RPMI7951 (cell line): ENCODE measurements at places on chromosomes 3 and 15. TPM values are rescaled to one million over a fixed set of nuclear protein-coding genes. Genes with fewer than 3 reads are reported as not detected.

DNA sequence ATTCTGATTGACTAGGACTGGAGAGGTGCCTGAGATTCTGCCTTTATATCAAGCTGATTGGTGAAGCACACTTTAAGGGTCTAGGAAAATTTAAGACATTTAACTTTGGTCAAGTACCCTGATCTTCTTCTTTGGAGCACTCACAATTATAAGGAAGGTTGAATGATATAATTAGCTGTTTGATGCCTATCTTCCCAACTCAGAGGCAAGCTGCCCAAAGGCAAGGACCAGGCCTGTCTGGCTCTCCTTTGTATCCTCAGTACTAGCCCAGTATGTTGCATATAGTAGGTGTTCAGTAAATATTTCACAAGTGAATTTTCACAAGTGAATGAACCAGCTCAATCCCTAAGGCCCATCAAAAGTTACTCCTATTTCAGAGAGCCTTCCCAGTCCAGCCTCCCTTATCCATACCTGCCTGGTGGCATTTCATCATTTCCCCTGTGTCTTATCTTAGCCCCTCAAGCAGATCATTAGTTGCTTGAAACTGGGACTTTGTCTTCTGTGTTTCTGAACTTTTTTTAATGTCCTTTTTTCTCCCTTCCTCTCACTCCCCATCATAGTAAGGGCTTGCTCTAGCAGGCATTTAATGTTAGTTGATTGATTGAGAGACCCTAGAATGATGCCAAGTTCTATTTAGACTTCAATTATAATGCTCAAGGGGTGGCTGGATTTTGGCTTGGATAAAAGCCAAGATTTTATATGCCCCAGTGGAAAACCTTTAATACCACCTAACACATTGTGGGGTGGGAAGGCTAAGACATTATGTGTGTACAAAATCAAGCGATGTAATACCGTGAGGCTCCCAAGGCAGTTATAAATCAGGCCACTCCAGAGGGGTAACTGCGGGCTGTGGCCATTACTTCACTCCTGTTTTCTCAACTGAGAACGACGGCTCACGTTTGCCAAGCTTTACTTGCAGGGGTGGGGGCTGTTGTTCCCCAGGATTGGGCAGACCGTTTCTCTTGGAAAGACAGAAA is 43.2 kb upstream of the BOC start:
- DNase-seq, result no peak

DNA sequence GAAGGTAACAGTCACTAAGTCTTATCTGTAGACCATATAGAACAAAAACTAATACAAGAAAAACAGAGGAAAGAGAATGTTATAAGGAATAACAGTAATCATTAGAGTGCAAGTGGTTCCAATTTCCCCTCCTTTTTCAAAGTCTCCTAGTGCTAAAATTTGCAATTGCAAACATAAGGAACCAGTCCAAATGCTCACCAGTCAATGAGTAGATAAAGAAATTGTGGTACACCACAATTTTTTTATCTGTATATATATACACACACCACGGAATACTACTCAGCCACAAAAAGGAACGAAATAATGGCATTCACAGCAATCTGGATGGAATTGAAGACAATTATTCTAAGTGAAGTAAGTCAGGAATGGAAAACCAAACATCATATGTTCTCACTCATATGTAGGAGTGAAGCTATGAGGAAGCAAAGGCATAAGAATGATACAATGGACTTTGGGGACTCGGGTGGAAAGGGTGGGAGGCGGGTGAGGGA is 38.9 kb upstream of the RSL24D1 start:
- no peak for DNase-seq

DNA sequence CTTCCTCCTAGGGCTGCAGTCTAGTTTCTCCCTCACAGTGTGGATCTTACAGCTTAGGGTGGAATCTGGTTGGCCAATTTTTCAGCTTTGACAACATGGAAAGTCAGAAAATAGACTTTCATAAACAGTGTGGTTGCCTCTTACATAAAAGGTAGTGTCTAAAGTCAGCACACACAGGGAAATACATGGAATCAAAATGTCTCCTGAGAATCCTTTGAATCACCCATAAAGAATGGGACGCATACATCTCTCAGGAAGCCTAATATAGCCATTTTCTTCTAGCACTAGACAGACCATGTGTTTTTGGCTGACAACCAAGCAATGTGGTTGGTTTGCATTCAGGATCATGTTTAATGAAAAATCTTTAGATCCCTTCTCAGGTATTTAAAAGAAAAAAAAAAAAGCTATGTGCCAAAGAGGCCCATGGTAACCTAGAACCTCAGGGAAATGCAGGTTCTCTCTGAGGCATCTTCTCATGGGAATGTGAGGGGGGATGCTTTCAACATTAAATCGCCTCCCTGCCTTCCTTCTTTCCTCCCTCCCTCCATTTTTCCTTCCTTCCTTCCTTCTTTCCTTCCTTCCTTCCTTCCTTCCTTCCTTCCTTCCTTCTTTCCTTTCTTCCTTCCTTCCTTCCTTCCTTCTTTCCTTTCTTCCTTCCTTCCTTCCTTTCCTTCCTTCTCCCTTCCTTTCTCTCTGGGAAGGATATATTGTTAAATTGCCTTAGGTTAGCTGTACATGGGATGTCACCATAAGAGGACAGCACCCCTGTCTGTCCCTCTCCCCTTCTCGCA is 34.3 kb upstream of the ZBTB38 start:
- DNase-seq, result no peak

DNA sequence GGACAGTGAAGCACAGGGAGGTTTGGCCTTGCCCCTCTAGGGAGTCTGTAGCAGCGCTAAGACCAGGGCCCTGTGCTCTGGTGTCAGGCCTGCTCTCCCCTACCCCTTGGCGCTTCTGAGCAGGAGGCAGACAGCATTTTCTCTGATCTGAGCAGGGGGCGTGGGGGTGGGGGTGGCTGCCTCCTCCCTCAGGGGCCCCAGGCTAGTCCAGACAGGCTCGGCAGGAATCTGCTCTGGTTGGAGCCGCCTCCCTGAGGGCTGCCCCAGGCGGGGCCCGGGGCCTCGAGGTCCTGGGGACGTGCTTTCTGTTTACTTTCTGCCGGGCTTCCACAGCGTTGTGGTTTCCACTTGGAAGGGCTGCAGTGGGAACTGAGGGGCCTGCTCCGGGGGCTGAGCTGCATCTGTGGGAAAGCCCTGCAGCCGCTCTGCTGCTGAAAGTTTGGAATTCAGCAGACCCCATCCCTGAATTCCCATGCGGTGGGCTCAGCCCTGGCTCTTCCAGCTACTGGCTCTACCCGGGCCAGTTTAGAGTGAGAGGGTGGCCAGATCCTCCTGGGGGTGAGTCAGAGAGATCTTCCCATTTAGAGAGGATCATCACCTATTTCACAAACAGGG is 105.4 kb downstream of the LINGO1 start:
- peak; percentile 39 for DNase-seq

DNA sequence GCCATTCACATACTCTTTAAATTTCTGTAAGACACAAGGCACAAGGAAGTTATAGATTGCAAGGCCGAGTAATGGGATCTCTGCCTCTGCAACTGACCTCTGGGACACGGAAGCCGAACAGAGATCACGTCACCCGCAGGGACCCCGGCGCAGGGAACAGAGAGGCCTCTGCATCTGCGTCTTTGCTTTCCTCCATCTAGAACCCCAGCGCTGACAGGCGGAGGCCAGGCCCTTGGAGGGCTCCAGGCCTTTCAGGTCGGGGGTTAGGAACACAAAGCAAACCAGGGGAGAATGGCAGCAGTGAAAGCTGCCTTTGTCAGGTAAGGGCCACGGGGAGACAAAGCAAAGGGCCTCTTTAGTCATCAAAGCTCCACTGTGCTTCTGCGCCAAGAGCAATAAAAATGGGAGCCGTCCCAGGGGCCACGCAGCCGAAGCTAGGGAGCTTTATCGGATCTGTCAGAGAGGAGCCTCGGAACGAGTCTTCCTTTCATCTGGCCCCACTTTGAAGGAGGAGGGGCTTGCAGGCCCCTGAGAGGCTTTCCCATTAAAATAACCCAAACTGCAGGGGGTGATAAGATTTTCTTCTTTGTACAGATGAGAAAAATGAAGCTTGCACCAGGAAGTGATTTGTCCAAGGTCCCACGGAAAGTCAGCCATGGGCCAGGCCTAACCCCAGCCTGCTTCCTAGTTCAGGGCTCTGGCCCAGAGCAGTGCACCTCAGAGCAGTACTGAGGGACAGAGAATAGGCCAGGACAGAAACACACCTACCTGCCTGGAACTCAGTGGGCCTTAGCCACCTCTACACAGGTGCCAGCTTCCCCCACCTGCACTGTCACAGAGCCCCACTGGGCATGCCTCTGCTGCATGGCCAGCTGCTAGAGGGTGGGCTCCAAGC is 84.4 kb upstream of the RAD18 start:
- DNase-seq, result no peak

- no peak for DNase-seq
These were observed 143.5 kb upstream of the LPP start for GRCh38 chr3:188010478-188010877.

The GOLGA6L4 gene
- total RNA-seq, result 0.68 and 0.72 TPM in 2 replicates
